DMS79 treated with DMSO at 0.1 percent for 48 hours (cell line): ENCODE measurements at places on chromosomes 3 and 15.

DNA sequence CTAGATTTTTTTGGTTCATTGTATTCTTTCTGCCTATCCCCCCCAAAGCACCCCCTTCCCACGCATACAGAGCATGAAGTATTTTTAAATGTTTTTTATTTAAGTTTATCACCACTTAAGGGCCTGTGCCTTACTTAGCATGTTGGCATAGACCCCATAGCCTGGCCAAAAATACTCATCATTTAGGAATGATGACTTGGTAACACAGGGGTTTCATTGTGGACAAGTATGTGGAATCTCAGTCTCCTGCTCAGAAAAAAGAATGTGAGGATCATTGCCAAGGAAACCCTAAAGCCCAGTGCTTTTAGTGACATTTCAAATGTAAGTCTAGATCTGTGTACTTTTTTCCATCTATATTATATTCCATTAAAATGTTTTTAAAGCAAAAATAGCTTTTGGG, 146.3 kb downstream of the ALCAM start:
- no peak for DNase-seq

DNA sequence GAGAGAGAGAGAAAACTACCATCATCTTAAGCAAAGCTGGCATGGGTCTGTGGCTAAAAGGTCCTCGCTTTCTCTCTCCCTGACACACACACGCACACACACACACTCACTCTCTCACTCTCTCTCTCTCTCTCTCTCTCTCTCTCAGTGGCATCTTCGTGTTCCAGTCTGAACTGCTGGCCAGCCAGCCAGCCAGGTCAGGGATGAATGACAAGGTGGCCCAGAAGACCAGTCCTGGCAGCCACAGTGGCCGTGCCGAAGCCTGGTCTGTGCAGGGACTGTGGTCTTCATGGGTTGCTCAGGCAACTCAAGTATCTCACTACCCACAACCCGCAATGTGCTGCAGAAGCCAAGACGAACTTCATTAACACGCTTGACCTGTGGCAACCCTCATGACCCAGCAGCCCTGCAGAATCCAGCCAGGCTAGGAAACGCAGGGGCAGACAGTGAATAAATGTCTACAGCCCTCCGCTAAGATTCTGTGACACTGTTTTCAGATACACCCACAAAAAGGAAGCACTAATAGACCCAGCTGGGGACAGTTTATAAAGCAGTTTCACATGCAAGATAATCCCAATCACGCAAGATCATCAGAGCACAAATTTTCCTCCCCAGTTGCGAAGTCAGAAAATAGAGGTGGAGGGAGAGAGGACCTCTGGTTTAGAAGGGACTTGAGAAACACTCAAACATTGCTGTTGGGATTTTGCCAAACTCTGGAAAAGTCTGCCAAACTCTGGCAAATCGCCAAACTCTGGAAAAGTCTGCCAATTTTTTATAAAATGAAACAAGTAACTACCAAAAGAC, 66.4 kb downstream of the XXYLT1 start:
- peak; percentile 99 for DNase-seq

DNA sequence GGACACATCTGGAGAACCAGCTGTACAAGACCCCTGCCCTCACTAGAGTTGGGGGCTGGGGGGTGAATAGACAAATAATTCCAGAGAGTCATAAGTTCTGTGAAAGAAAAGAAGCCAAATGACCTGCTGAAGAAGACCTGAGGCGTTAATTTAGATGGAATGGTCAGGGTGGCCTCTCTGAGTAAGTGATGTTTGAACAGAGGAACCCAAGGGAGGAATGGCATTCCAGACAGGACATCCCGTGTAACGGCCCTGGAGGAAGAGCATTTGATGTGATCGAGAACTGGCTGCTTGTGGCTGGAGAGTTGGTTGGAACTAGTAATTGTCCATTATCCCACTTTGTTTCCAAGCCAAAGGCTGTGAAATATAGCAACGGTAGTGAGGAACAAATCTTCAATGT, 1.7 kb downstream of the NR2C2 start:
- no peak for DNase-seq

GRCh38 chr15:40249477-40250303, 10.8 kb downstream of the PAK6 start:
- no peak for DNase-seq

GRCh38 chr3:28934126-28934813, 346.6 kb upstream of the RBMS3 start:
- DNase-seq: no peak

- no peak for DNase-seq
Measured at GRCh38 chr3:197030379-197031314, 1.0 kb upstream of the MELTF start.

DNA sequence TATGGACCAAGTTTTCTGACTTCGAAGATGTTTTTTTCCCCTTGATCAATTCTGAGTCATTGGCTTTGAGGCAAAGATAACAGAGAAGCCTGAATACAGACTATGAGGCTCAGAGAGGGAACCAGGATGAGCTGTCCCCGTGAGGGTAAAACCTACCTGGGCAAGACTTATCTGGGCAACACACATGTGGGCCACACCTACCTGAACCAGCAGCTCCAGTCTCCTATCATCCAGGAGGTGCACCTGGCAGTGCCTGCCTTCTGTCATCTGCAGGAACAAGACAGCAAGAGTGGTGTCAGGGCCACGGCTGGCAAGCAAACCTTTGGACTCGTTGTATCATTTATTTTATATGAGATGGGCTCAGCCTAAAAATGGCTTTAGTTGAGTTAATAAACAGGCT, 72.6 kb downstream of the FRMD4B start:
- no peak for DNase-seq

- DNase-seq: no peak
Measured at GRCh38 chr3:149114458-149114857, 15.0 kb upstream of the HPS3 start.

DNA sequence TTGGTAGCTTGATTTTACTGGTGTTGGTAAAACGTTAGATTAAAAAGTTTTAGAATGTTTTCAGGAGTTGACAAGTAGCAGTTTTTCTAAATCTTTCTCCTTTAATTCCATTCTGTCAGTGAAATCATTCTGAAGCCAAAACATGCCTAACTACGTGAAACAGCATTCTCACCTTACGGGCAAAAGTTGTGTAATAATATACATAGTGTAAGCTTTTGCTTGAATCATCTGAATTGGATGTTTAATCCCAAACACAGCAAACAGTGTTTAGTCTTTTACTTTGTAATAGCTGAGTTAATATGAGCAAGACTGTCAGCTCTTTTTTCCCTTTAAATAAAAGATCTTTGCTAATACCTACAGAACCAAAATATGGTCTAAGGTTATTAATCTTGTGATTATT, 100.6 kb downstream of the CYP19A1 start:
- no peak for DNase-seq

DNA sequence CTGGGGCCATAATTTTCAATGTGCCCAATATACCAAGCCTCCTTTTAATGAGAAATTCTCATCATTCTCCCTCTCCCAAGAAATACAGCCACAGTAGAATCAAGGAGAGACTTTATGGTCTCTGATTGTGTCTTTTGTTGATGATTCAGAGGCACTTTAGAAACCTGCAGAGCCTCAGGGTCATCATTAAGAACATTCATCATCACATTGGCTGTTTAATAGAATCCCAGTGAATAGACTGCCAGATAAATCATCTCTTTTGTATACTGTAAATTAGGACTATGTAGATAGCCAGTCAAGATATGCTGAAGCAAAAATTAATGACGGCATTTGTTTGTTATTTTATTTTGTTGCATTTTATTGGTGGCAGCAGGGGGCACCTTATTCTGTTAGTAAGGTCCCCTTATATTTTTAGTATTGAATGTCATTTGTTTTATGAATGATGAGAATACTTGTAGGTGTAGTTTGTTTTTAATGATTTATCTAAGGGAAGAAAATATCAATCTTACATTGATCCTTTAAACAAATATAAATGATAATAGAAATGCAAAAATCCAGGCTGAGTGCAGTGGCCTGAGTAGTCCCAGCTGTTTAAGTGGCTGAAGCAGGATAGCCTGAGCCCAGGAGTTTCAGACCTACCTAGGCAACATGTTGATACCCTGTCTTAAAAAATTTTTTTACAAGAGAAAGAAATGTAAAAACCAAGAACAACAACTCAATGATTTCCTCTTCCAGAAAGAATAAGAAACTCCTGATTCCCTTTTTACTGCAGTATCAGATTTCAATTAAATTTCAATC, 138.8 kb downstream of the ZBBX start:
- no peak for DNase-seq

GRCh38 chr3:1263121-1263520, 170.3 kb downstream of the CNTN6 start:
- no peak for DNase-seq

GRCh38 chr15:58229297-58229768, 91.2 kb downstream of the AQP9 start:
- no peak for DNase-seq

- DNase-seq: no peak
Measured at GRCh38 chr15:62506217-62506805, 341.2 kb upstream of the C2CD4B start.

DNA sequence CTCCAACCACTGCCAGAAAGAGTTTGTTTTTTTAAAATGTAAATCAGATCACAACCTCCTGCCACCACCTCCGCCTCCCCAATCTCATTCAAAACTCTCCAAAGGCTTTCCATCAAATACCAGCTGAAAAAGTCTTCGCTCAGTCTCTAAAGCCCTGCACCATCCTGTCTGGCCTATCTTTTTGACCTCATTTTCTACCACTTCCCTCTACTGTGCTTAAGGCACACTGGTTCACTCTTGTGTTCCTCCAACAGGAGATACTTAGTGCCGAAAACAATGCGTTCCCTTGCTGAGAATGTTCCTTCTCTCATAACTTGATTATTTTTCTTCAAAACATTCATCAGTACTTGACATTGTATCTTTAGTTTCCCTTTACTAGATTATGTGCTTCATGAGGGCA, 3.5 kb downstream of the BTBD1 start:
- no peak for DNase-seq

- DNase-seq: no peak
Measured at GRCh38 chr3:159992589-159992988, 4.0 kb downstream of the IL12A start.

DNA sequence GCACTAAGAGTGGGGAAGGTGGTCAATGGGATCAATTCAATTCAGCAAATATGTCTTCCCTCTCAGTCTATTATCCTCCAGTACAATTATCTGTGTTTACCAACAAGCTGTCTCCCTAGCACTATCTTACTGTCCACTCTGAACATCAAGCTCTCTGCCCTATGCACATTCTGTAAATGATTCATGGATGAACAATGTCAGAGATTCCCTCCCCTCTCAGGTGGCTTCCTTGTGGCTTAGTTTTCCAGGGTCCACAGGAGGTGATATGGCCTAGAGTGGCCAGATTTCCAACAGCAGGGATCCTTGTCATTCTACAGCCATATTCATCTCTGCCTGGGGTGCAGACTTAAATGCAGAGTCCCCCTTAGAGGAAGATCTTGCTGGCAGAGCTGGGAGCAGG, 225.1 kb downstream of the UACA start:
- no peak for DNase-seq

DNA sequence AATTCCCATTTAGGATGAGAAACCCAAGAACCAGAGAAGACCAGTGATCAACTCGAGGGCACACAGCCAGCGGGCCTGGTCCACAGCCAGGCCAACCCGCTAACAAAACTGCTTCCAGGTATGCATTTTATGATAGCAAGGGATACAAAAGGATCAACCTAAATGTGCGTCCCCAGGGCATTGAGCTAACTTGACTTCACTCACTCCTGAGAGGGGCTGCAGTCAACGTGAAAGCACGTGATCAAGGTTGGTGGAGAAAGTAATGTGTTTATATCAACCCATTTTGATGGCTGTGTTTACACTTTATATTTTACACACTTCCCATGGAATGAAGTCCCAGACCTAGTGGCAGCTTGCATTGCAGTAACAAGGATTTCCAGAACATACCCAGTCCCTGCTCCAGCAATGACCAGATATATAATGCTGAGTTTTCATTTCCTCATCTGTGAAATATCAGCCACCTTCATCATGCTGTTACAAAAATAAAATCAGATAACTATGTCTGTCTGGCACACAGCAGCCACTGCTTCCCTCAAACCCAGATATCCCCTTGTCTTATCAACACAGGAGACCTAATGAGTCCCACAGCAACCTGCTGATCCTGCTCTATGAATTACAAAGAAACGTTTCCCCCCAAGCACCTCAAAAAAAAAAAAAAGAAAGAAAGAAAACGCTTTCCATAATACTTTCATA, 2.0 kb downstream of the KLHL6 start:
- DNase-seq: no peak

DNA sequence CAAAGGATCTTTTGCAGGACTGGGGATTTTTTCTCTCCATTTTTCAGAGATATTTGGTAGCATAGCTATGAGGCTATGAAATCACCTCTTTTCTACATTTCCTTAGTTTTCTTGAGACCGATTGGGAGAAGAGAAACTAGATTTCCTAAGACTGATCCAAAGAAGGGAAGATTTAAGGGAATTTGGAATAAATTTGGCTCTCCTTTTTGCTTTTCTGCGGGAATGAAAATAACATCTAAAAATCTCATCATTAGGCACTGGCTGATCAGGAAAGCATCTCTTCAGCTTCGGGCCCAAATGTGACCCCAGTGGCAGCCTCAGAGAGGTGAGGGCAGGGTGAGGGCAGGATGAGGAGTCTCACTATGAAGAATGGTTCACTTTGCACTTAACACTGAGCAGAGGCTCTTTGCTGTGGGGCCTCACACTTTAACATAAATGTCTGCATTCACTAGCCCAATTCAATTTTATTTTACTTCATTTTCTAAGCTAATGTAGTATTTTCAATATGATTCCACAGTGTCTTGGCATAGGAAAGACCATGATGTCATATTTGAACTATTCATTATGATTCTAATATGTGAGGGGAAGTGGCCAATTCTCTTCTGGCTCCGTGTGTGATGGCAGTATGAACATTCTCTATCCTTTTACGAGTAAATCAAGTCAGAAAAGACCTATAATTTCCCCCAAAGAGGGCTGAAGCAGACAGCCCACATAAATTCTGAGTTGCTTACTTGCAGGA, 193.2 kb downstream of the MEX3B start:
- no peak for DNase-seq

DNA sequence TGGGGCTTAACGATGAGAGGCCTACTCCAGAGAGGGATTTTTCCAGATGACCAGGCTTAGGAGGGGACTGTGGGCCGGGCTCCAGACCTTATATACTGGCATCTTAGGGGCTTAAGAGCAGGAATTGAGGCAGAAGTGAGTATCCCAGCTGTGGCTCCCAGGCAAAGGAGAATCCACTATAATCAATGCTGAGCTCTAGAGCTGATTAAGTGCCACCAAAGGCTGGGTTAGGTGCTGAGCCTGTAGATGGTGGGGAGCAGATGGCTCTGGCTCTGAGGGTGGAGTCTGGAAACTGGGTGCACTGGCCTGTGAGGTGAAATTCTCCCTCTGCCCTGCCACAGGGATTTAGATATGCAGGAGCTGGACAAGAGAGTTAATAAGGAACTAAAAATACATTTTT, 23.2 kb downstream of the IRAK2 start:
- no peak for DNase-seq
